Sigmoid colon (tissue), 7 donors: ENCODE measurements at places on chromosomes 2 and 18.

GRCh38 chr2:178191004-178191508 lies 3.3 kb upstream of the OSBPL6 start:
- no peaks in the 10 kb centered on the region for H3K27me3 ChIP-seq
- no peaks in the 10 kb centered on the region for H3K4me1 ChIP-seq
- no peak for DNase-seq
- no peak overlapping the region for H3K4me3 ChIP-seq
- H3K27ac ChIP-seq: no peak overlapping the region

DNA sequence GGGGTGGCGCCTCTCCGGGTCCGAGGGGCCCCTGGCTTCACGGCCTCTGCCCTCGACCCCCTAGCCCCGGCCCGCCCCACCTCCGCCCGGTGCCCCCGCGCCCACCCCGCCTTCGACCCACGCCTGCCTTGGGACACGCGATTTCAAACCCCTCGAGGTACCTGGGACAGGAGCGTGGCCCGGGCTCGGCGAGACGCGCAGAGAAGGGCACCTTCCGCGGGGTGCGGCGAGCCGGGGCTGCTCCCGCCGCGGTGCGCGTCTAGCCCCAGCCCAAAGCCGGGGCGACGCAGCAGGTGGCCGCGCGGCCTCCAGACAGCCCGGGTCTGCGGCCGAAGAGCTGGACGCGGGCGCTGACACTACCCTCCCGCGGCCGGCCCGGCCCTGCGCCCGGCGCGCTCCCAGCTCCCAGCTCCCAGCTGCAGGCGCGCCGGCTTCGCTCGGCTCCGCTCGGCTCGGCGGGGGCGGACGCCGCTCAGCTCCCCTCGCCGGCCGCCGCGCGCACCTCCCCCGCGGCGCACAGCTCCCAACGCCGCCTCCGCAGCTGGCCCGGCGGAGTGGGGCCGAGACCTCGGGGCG lies at the start of gene CRACDL:
Gene CRACDL, minus strand, starts transcription at position 449 of the 576 bp plus-strand sequence. CDS start 89,425 bp downstream, outside the sequence.
- peak within 1 kb of the TSS; percentile 42 for H3K4me3 ChIP-seq
- no peak for DNase-seq
- H3K27ac ChIP-seq: no peak within 1 kb of the TSS
- H3K27me3 ChIP-seq: peaks cover 8% of the 10 kb centered on the region

DNA sequence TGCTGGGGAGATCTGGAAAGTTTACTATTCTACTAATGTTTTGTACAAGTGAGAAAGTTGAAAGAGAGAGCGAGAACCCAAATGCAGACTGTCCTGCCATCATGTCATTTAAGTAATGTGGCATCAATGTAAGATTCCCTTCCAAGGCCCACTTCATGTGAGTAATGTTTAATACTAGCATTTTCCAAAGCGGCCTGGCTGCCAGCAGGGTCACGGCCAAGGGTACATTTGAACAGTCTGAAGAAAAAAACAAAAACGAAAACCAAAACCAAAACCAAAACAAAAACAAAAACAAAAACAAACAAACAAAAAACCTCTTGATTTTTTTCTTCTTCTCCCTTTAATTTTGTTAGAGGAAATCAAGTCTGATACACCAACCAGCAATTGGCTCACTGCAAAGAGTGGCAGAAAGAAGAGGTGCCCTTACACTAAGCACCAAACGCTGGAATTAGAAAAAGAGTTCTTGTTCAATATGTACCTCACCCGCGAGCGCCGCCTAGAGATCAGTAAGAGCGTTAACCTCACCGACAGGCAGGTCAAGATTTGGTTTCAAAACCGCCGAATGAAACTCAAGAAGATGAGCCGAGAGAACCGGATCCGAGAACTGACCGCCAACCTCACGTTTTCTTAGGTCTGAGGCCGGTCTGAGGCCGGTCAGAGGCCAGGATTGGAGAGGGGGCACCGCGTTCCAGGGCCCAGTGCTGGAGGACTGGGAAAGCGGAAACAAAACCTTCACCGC lies 2.2 kb downstream of the HOXD10 start:
- H3K27me3 ChIP-seq: peaks cover 70% of the 10 kb centered on the region
- no peaks in the 10 kb centered on the region for H3K36me3 ChIP-seq
- H3K4me3 ChIP-seq: no peak overlapping the region
- H3K27ac ChIP-seq: no peak overlapping the region

DNA sequence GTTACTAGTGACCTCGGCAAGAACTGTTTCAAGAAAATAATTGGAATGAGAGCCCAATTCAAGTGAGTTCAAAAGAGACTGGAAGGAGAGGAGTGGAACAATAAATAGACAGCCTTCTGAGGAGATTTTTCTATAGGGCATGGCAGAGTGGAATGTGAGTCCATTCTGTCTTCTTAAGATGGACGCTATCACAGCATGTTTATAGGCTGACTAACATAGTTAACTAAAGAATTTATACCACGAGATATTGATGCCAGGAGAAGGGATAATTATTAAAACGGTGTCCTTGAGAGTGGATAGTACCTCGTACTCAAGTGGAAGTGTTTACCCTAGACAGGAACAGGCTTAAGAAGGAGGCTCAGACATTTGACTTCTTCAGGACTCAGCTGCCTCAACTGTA lies 143.5 kb upstream of the RBBP8 start:
- H3K4me3 ChIP-seq: no peak overlapping the region
- H3K27me3 ChIP-seq: no peaks in the 10 kb centered on the region
- DNase-seq: no peak
- no peaks in the 10 kb centered on the region for H3K4me1 ChIP-seq

DNA sequence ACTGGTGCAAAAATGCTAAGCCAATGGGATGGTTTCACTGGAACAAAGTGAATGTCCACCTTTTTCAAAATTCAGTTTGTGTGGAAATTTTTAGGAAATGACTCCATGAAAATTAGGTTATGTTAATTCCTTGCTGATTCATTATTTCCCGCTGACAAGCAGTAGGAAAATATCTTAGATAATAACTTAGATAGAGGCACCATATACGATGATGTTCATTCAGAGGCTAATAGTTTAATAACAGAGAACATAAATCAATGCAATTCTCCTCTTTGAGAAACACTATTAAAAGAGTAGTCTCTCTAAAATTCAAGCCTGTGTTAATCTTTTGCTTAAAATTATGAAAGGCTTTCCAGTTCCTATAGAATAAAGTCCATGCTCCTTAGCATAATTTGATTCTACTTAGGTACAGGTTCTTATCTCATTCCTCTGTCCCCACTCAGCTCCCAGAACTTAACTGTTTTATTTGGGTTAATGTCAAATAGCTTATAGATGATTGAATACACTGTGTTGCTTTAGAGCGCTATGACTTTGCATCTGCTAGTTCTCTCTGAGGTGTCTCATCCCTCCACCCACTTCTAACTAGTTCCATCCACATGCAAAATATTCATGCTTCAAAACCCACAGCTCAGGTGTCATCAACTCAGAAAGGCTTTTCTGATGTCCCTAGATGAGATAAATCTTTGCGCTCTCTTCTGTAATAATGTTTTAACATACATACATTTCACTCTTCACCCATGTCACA lies 503.6 kb downstream of the ERBB4 start:
- H3K4me3 ChIP-seq: no peak overlapping the region
- no peaks in the 10 kb centered on the region for H3K4me1 ChIP-seq
- H3K27me3 ChIP-seq: no peaks in the 10 kb centered on the region
- H3K36me3 ChIP-seq: no peaks in the 10 kb centered on the region
- no peak for DNase-seq

DNA sequence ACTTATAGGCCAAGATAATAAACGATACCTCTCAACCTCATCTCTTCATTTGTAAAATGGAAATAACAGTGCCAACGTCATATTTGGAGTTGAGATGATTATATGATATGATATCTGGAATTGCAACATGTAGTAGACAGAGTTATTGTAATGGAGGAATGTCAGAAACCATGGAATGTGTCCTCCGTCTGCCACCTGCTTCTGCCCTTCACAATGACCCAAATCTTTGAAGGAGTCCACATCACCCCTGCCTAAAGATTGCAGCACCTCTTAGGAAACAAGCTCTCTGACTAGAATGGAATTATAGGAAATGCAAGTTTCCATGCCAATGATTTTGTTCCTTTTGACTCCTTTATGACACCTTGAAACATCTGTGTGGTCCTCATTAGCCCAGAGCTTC lies 14.9 kb downstream of the NR4A2 start:
- H3K27me3 ChIP-seq: peaks cover 34% of the 10 kb centered on the region
- no peak overlapping the region for H3K4me3 ChIP-seq
- H3K4me1 ChIP-seq: peaks cover 31% of the 10 kb centered on the region
- no peaks in the 10 kb centered on the region for H3K36me3 ChIP-seq
- no peak for DNase-seq

DNA sequence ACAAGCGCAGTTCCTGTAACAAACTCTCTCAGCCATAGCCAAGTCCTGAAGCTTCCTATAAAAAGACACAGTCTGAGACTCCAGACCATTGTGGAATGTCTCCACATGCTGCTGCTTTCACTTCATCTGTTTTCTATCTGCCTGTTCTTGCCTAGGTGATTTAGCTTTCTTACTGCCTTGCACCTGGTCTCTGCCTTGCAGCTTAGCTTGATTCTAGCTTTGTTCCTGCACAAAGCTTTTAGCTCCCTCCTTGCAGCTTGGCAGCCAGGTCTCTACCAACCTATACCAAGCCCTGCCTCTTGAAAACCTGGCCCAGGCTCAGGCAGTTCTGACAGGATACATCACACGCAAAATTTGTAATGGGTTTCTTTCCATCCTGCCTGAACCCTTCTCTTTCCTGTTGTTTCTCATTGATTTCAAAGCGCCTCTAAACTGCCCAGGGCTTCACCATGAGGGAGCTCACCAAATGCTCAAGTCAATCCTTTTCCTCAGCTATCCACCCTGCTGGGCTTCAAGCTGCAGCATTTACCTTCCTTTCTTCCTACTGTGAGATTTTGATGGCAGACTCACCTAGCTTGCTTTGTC lies 941.3 kb upstream of the NXPH2 start:
- no peak overlapping the region for H3K27ac ChIP-seq
- no peak for DNase-seq
- H3K4me1 ChIP-seq: no peaks in the 10 kb centered on the region
- H3K4me3 ChIP-seq: no peak overlapping the region
- H3K27me3 ChIP-seq: no peaks in the 10 kb centered on the region
